Ascending aorta (tissue), 2 donors: ENCODE measurements at places on chromosomes 13 and 19.

DNA sequence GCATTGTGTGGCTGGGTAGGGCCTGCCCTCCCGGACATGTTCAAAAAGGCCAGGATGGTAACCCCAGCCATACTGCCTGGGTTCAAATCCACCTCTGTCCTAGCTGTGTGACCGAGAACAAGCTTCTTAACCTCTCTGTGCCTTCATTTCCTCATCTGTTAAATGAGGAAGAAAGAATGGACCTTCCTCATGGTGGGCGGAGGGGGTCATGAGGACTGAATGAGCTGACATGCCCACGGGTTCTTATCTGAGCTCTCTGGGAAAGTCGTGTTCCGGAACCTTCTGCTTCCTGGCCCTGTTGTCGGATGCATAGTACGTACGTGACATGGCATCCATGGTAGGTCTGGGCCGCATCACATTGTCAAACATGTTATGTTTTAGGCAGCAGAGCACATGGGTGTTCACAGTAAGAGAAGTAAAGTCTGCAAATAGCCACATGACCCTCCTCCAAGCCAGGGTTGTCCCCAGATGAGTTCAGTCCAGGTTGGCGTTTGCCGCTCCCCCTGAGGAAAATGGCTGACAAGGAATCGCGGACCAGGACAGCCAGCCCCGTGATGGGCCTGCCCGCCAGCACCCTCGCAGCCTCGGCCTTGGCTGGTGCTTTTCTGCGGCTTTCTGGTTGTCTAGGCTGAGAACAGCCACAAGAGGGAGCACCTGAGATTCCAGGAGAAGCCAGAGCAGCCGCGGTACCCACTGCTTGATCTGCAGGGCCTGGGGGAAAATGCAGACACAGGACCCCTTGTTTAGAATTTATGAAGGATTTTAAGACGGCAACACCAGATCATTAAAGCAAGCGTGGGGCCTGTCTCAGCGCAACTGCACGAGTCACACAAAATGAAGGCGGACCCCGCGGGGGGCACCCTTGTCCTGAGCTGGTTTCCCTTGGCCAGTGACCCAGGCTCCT, 2.4 kb upstream of the NTN5 start:
- peak; percentile 20 for DNase-seq
- no peaks in the 10 kb centered on the region for H3K36me3 ChIP-seq
- no peak overlapping the region for H3K4me3 ChIP-seq
- no peaks in the 10 kb centered on the region for H3K27me3 ChIP-seq

GRCh38 chr13:88022431-88023208, 351.4 kb downstream of the SLITRK5 start:
- no peaks in the 10 kb centered on the region for H3K4me1 ChIP-seq
- H3K36me3 ChIP-seq: no peaks in the 10 kb centered on the region
- H3K4me3 ChIP-seq: no peak overlapping the region
- H3K27ac ChIP-seq: no peak overlapping the region
- DNase-seq: no peak

GRCh38 chr19:16620018-16620417, 8.0 kb downstream of the MED26 start:
- no peak overlapping the region for H3K27ac ChIP-seq
- H3K27me3 ChIP-seq: no peaks in the 10 kb centered on the region
- no peaks in the 10 kb centered on the region for H3K36me3 ChIP-seq

DNA sequence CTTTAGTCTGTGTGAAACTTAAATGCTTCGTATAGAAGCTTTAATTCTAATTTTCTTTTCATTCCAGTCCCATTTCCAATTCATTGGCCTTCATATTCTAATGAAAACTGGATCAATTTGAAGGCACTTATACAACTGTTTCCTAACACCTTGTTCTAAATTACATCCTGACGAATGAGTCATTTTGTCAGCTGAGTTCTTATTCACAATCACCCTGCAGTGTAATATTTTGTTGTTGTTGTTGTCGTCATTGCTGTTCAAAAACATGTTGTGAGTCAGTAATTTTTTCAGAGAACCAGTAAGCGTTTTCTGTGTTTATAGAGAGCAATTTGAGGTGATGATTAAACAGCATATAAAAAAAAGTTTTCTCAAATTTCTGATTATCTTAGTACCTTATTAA, 290.0 kb downstream of the PCDH9 start:
- H3K27me3 ChIP-seq: no peaks in the 10 kb centered on the region
- H3K36me3 ChIP-seq: no peaks in the 10 kb centered on the region
- no peak overlapping the region for H3K4me3 ChIP-seq
- no peak for DNase-seq
- H3K27ac ChIP-seq: no peak overlapping the region
- no peaks in the 10 kb centered on the region for H3K4me1 ChIP-seq

GRCh38 chr13:84823528-84823927, 941.3 kb upstream of the SLITRK1 start:
- no peaks in the 10 kb centered on the region for H3K4me1 ChIP-seq
- H3K4me3 ChIP-seq: no peak overlapping the region
- DNase-seq: no peak
- H3K27me3 ChIP-seq: no peaks in the 10 kb centered on the region
- no peaks in the 10 kb centered on the region for H3K36me3 ChIP-seq

DNA sequence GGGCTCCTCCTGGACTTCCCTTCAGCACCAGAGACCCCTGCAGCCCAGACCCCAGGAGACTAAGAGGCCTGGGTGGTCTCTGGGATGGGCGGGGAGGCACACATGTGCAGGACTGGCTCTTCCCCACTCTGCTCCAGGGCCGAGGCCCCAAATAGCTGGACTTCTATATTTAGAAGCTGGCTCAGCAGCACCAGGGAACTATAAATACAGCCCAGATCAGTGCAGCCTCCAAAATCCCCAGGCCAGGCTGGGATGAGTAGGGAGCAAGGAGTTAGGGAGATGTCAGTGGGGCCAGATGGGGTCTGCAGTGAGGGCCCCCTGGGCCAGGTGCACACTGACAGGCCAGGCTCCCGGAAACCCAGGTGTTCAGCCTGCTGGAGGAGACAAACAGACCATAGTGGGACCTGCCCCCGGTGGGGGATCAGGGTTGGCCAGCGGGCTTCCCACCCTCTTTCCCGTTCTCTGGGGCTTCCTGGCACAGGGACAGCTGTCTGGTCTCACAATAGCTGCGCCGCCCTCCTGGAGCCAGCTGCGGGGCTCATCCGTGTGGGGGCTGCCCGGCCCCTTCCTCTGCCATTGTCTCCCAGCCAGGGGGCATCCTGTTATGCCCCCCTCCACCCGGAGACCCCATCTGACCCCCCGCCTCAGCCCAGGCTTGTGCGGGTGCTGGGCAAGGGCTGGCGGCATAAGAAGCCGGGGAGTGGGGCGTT, 5.5 kb upstream of the ADGRE5 start:
- peak overlapping the region; percentile 51 for H3K4me3 ChIP-seq
- H3K27ac ChIP-seq: peak overlapping the region; percentile 92
- no peaks in the 10 kb centered on the region for H3K27me3 ChIP-seq
- peaks cover 49% of the 10 kb centered on the region for H3K4me1 ChIP-seq
- DNase-seq: peak; percentile 43

DNA sequence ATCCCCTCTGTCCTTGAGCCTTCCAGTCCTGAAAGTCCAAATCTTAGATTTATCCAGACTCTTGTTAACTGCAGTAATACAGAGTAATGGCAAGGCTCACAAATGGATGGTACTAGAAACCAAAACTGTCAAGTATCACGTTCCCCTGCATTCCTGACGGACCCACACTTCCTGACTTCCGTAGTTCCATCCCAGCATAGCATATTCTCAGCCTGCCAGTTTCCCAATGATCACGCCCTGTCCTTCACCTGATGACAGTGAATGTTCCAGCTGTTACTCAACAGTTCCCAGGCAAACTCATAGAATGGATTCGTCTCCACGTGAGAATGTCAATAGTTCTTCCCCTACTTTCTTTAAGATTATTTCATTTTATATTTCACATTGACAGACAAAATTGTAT, 33.6 kb downstream of the SLC7A1 start:
- DNase-seq: no peak
- no peaks in the 10 kb centered on the region for H3K27me3 ChIP-seq
- no peak overlapping the region for H3K27ac ChIP-seq
- H3K4me3 ChIP-seq: no peak overlapping the region

DNA sequence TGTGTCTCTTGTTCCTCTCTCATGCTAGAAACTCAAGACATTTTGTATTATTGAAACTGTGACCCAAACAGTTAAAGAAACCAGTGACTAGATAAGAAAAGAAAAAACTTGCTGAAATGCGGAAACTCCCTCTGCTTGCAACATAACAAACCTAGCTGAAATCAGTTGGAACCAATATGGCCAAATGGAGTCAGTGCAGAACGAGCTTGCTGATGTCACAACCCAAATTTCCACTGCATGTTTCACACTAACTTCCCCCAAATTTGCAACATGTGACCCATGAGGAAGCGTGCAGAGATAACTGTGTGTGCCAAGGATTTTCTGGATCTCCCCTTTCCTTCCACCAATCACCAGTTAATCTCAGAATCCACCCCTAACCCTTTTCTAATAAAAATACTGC, 208.0 kb downstream of the DLEU7 start:
- no peaks in the 10 kb centered on the region for H3K27me3 ChIP-seq
- H3K4me3 ChIP-seq: no peak overlapping the region
- H3K27ac ChIP-seq: no peak overlapping the region
- no peaks in the 10 kb centered on the region for H3K36me3 ChIP-seq

GRCh38 chr19:28446511-28446910, 766.4 kb downstream of the UQCRFS1 start:
- H3K27ac ChIP-seq: no peak overlapping the region
- H3K27me3 ChIP-seq: no peaks in the 10 kb centered on the region
- no peaks in the 10 kb centered on the region for H3K36me3 ChIP-seq

DNA sequence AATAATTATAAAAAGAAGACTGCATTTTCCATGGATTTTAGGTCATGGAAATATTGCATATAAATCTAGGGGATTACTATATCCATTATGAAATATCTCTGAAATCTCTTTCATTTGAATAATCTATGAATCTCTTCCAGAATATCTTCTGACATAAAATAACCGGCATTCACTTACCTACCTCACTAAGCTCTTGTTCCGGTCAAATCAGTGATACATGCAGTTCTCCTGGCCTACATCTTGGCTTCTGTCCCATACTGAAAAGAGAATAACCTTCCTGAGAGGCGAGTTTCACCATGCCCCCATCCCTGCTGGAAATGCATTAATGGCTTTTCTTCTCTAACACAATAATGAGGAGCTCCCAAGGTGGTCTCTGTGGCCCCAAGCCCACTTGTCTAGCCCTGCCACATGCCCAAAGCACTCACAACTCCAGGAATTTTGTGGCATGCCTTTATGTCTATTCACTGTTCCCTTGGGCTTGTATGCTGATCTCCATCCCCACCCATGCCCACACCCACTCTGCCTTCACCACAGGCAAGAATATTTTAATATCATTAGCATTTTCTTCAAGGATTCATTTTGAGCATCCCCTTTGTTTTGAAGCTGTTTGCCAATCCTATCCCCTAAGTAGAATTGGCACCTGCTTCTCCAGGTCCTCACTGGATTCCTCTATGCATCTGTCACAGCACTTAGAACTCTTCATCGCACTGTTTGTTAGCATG, 401.6 kb downstream of the COG6 start:
- H3K36me3 ChIP-seq: no peaks in the 10 kb centered on the region
- no peaks in the 10 kb centered on the region for H3K27me3 ChIP-seq
- H3K27ac ChIP-seq: no peak overlapping the region
- H3K4me3 ChIP-seq: no peak overlapping the region

DNA sequence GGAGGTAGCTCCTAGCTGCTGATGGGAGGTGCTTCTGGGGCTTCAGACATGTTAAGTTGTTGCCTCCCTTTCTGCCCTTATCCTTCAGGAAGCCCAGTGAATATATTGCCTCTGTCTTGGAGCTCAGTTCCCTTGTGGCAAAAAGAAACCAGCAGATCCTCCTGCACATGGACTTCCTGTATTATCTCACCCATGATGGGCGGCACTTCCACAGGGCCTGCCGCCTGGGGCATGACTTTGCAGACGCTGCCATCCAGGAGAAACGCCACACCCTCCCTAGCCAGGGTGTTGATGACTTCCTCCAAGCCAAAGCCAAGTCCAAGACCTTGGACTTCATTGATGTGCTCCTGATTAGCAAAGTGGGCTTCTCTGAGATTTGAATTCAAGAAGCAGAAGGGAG, 6.0 kb upstream of the CYP4F12 start:
- no peaks in the 10 kb centered on the region for H3K4me1 ChIP-seq
- H3K4me3 ChIP-seq: no peak overlapping the region
- H3K27me3 ChIP-seq: no peaks in the 10 kb centered on the region
- H3K36me3 ChIP-seq: no peaks in the 10 kb centered on the region

DNA sequence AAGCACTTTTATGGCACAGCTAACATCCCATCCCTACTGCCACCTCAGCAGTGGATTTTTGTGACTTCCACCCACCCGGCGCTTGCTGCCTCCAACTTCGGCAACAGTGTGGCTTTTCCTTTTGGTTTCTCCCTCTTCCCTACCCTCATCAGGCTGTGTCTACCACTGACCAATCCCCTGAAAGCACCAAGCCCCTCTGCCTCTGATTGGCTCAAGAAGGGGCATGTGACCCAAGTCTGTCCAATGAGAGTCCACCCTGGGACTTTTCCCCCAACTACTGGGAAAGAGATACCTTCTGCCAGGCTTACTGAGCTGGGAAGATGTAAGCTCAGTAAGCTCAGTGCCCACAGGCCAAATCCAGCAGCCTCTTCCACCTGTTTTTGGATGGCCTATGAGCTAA, 5.8 kb downstream of the SMIM7 start:
- no peak for DNase-seq
- H3K4me3 ChIP-seq: no peak overlapping the region
- no peaks in the 10 kb centered on the region for H3K27me3 ChIP-seq
- peaks cover 9% of the 10 kb centered on the region for H3K4me1 ChIP-seq
- no peak overlapping the region for H3K27ac ChIP-seq
- peaks cover 68% of the 10 kb centered on the region for H3K36me3 ChIP-seq
